ENCODE measurements at places on chromosomes 12 and 14.

GRCh38 chr12:57834086-57834876 is 12.2 kb downstream of the CTDSP2 start:
- DNase-seq: no peak

DNA sequence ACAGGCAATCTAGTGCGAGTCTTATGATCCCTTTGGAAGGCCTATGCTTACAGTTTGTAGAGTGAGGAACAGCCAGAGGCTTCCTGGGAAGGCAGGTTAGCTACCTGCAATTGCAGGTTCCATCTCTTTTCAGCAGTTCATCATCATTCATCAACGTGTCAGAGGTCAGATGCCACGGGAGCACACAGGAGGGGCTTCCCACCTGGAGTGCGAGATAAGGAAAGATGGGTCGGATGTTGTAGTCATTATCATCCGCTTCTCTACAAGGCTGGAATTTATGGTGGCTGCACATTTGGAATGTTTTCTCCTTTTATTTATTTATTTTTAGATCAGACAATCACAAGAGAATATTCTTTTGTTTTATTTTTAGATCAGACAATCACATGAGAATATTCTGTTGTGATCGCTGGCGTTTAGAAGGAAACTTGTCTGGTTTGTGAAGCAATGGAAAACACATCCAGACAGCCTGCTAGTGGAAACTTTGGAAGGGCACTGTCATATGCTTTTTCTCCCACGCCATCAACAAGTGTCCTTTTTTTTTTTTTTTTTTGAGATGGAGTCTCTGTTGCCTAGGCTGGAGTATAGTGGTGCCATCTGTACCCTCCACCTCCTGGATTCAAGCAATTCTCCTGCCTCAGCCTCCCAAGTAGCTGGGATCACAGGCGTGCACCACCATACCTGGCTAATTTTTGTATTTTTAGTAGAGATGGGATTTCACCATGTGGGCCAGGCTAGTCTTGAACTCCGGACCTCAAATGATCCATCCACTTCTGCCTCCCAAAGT is 1.9 kb upstream of the BICD1 start:
- no peak for DNase-seq

GRCh38 chr12:32515137-32515873 is 115.9 kb downstream of the FGD4 start:
- DNase-seq: no peak

- DNase-seq: no peak
Observed at GRCh38 chr12:9829982-9830381, 2.7 kb downstream of the KLRF1 start.

DNA sequence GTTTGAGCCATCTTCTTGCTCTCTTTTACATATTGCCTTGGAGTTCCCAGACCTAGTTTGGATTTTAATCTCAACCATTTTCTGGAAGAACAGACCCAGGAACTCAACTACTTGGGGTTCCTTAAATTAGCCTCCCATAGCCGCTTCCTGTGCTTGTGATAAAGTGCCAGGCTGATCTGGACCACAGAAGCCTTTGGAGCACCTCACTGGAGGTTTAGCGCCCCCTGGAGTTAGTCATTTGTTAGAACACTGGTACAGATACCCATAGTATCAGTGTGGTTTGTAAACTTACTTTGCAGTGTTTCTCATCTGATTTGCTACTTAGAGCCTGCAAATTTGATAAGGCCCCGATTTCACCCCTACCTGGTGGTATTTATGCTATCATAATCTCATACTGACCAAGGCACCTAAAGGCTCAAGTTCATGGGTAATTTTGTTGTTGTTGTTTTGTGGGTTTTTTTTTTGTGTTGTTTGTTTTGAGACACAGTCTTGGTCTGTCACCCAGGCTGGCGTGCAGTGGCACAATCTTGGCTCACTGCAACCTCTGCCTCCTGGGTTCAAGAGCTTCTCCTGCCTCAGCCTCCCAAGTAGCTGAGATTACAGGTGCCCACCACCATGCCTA is 3.7 kb downstream of the UNC119B start:
- peak; percentile 87 for DNase-seq

- no peak for DNase-seq
Observed at GRCh38 chr14:55349565-55349964, 62.1 kb downstream of the ATG14 start.

GRCh38 chr12:46209170-46209569 is 59.7 kb downstream of the SLC38A1 start:
- DNase-seq: peak; percentile 52

- DNase-seq: no peak
Observed at GRCh38 chr12:99004799-99005466, 359.8 kb downstream of the APAF1 start.

GRCh38 chr12:77682488-77682887 is 148.2 kb upstream of the NAV3 start:
- DNase-seq: no peak

- DNase-seq: no peak
Observed at GRCh38 chr12:132528564-132529106, 38.7 kb downstream of the FBRSL1 start.

DNA sequence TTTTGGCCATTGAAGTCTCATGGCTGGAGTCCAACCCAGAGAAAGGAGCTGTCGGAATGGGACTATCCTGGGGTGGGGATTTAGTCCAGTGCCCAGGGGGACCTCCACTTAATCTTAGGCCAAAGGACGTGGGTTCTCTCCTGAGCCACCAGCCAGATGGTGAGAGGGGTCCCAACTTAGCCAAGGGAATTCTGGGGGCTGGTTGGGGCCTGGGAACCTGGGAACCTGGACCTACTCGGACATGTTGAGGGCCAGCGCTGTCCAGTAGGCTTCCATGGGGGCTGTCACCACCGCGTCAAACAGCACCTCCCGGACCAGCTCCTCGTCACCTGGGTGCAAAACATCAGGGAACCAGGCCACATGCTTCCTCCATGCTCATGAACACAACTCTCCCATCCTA is 33.4 kb downstream of the LRTM2 start:
- no peak for DNase-seq

GRCh38 chr12:62963486-62964041 is 28.6 kb upstream of the PPM1H start:
- no peak for DNase-seq

DNA sequence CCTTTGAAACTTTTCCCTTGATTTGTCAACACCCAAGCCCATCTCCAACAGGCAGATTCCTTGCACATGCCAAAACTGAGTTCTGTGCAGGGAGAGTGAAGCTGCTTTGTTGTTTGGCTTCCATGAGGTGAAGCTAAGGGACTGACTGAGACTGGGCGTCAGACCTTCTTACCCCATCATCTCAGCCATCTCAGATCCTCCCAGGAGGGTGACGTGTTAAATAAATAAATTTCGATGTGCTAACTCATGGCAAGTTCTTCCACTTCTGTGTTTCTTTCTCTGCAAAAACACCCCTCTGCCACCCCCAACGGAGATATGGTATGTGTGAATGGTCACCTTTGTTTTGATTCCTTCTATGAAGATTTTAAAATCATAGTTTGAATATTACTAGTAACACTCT is 17.8 kb downstream of the UTP20 start:
- no peak for DNase-seq

DNA sequence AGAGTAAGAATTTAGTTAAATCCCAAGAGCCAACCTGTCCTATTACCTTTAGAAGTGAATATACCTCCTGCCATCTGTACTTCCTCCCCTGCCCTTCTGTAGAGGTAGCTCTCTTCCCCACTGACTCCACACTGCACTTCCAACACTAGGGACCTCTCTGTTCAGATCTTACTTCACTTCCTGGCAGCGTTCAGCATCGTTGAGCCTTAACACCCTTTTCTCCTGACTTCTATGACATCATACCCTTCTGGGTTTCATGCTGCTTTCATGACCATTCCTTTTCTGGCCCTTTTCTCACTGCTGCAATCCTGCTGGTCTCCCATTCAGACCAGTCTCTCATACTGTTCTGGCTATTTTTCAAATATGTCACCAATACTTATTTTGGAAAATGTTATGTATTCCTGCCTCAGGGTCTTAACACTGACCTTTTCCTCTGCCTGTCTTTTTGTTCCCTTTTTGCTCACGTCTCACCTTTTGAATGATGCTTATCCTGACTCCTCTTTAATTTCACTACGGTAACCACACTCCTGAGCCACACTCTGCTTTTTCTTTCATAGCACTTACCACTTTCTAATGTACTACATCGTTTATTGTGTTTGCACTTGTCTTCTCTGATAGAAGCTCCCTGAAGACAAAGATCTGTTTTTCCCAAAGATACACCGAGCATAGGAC is 67.6 kb downstream of the PLEKHA5 start:
- no peak for DNase-seq

- no peak for DNase-seq
Observed at GRCh38 chr14:89667983-89668382, 250.9 kb upstream of the FOXN3 start.

DNA sequence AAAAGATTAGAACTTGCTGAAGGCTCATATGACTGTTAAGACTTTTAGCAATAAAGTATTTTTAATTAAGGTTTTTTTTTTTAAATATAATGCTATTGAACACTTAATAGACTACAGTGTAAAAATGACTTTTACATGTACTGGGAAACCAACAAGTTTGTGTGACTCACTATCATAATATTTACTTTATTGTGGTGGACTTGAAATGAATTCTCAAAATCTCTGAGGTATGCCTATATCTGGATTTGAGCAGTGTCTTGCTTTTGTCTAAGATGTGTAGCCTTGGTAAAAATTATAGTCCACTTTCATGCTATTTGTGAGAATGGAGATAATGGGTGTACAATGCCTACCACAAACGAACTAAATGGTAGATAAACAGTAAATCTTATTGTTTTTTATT is 33.9 kb upstream of the NAV3 start:
- DNase-seq: no peak

- DNase-seq: no peak
Observed at GRCh38 chr12:110074089-110074488, 25.8 kb upstream of the C12orf76 start.

DNA sequence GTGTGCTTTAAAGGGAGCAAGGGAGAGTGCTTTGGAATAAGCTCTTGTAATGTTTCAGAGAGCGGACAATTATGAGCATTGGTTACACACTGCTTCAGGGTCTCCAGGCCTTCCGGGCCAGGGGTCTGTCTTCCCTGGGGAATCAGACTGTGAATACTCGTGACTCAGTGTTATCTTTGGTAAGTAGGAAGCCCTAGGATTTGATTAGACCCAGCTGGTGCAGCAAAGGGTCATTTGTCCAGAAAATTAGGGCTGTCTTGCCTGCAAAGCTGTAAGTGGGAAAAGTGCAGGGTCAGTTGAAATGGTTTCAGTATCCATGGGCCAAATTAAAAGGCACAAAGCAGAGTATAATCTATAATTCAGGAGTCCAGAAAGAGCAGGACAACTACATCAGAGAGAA is 475.6 kb downstream of the MED13L start:
- DNase-seq: no peak

- DNase-seq: no peak
Observed at GRCh38 chr12:40716037-40716436, 23.8 kb downstream of the CNTN1 start.

- DNase-seq: no peak
Observed at GRCh38 chr12:62774794-62775193, 160.2 kb downstream of the PPM1H start.

DNA sequence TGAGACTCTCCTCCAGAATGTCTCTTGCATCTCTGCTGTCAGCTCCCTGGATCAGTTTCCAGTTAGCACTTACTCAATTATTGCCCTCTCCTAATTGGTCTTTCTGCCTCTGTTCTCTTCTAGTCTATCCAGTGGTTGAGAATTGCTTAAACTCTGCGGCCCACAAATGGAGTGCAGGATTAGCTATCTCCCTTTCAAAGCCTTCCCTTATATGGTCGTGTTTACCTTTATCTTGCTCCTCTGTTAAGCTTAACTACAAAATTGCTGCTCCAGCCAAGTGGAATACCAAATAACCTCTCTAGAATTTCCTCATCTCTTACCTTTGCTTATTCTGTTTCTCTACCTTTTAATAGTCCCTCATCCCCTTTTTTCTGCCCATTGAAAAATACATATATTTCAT is 132.7 kb downstream of the NRXN3 start:
- no peak for DNase-seq

- DNase-seq: no peak
Observed at GRCh38 chr14:64186231-64187129, 107.7 kb downstream of the ESR2 start.

GRCh38 chr14:87148655-87149054 is 844.3 kb downstream of the GALC start:
- DNase-seq: no peak

- DNase-seq: no peak
Observed at GRCh38 chr12:43062201-43062895, 472.8 kb upstream of the PRICKLE1 start.

- DNase-seq: no peak
Observed at GRCh38 chr14:103138301-103139131, 15.3 kb downstream of the TNFAIP2 start.

GRCh38 chr12:56299853-56300643 is at the start of gene CS:
Gene CS (minus strand): TSS chr12:56300330. CDS start chr12:56300201, 129 bp downstream.
- peak; percentile 99 for DNase-seq

DNA sequence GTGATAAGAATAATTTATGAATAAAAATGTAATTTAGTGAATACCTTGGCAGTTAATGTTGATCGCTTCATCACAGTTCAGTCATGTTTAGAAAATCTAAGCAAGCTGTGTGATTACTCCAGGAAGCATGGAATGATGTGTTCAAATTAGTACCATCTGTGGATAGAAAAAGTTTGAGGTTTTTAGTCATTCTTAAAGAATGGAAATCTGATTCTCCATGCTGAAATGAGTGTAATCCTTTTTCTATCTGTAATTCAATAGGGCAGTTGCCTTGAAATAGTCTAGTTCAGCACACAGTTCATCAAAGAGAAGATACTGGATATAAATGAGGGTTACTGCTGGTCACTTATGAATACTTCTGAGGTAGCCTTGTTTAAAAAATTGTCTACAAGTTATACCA is 127.2 kb upstream of the MYF6 start:
- no peak for DNase-seq

DNA sequence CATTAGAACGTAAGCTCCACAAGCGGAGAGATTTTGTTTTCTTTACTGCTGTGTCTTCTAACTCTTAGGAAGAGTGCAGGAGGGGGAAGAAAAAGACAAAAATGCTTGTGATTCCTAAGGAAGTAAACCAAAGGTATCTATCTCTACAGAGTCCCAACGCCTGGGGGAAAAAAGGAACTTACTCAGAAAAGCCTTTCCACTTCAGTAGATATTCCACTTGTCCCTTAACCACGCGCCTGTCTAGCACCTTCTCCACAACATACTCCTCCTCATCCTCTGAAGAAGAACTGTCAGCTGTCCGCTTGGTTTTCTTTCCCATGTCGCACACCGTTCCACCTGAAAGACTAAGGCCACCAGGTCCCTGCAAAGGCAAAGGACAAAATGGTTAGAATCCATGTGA is 22.6 kb downstream of the CBX5 start:
- no peak for DNase-seq
